HCT116 (cell line): ENCODE measurements at places on chromosomes 13 and 19. TPM values are rescaled to one million over a fixed set of nuclear protein-coding genes. Genes with fewer than 3 reads are reported as not detected.

TMEM59L gene
- 14.3 TPM for total RNA-seq

BEST2 gene
- total RNA-seq = 0.10 TPM

NLRP12 gene
- total RNA-seq = 0.25 TPM

FUT1 gene
- 14.1 TPM for total RNA-seq

KRTDAP gene
- total RNA-seq = 0.74 TPM

RNF17 gene
- total RNA-seq = not detected

TNNI3 gene
- 42.1 TPM for total RNA-seq

PTGER1 gene
- total RNA-seq = 1.1 TPM

CEACAM8 gene
- not detected for total RNA-seq

ATP4A gene
- total RNA-seq = 0.27 TPM

GPR12 gene
- not detected for total RNA-seq

NBEA gene
- 4.1 TPM for total RNA-seq

PRKCG gene
- total RNA-seq = 2.8 TPM

OLFM4 gene
- total RNA-seq = 0.12 TPM

COX6B2 gene
- total RNA-seq = 2.4 TPM

DNAAF3 gene
- total RNA-seq = 52.8 TPM

NXNL1 gene
- total RNA-seq = not detected

CYP2A6 gene
- total RNA-seq = 0.57 TPM

IGSF23 gene
- not detected for total RNA-seq

DBP gene
- total RNA-seq = 45.9 TPM

IZUMO4 gene
- total RNA-seq = 6.1 TPM

ATP1A3 gene
- 34.7 TPM for total RNA-seq

ATP8A2 gene
- not detected for total RNA-seq

CYP2A7 gene
- not detected for total RNA-seq

NEK5 gene
- 1.5 TPM for total RNA-seq

C13orf46 gene
- 0.93 TPM for total RNA-seq

APOC1 gene
- total RNA-seq = 5.1 TPM

SMAD9 gene
- 4.3 TPM for total RNA-seq

ZNF729 gene
- total RNA-seq = not detected

EXOC3L2 gene
- total RNA-seq = not detected

OSCAR gene
- total RNA-seq = 0.59 TPM

MCEMP1 gene
- not detected for total RNA-seq

KLK11 gene
- not detected for total RNA-seq

GTF2F2 gene
- total RNA-seq = 40.1 TPM

CD37 gene
- total RNA-seq = 0.76 TPM

ZNF677 gene
- total RNA-seq = 0.34 TPM

ZNF578 gene
- total RNA-seq = not detected

LYPD5 gene
- 7.6 TPM for total RNA-seq

EDNRB gene
- 0.22 TPM for total RNA-seq

VSTM2B gene
- not detected for total RNA-seq

PRSS57 gene
- total RNA-seq = not detected

GADD45GIP1 gene
- total RNA-seq = 35.9 TPM

RCBTB1 gene
- 22.2 TPM for total RNA-seq

LILRA1 gene
- not detected for total RNA-seq
